ENCODE measurements at places on chromosomes 3 and 15.

- DNase-seq: no peak
Observed at GRCh38 chr15:42153874-42154211, 2.6 kb downstream of the PLA2G4F start.

DNA sequence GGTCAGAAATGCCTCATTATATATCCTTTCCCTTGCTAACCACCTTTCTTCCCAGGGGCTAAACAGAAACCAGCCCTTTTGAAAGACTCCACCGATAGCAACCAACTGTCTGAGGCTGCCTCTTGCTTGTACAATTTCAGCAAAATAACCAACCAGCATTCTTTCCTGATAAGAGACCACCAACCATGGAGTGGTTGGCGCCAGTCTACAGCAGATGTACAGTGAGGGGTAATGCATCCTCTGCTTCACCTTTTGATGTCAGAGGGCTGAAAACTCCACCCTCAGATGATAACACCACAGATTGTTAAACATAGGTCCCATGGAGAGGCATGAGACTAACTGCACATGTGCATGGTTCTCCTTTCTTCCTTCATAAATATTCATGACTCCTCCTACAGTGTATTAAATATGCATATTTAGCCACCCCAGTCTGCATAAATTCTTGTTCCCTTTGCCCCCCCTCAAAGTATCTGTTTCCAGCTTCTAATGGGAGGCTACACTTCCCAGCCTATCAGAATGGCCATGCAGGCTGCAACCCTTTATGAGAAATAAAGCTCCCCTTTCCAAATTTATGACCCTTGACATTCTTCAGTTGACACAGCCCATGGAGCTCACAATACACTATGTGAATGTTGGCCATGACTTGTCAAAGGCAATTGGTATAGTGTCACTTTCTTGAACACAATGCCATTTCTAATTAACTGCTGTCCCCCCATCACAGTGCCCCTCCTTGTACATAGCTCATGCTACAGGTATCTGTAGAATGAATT is 48.3 kb downstream of the GABRB3 start:
- DNase-seq: no peak

GRCh38 chr3:151989621-151990020 is 116.2 kb downstream of the SUCNR1 start:
- DNase-seq: no peak

- no peak for DNase-seq
Observed at GRCh38 chr3:38958026-38958720, 93.6 kb downstream of the SCN11A start.

DNA sequence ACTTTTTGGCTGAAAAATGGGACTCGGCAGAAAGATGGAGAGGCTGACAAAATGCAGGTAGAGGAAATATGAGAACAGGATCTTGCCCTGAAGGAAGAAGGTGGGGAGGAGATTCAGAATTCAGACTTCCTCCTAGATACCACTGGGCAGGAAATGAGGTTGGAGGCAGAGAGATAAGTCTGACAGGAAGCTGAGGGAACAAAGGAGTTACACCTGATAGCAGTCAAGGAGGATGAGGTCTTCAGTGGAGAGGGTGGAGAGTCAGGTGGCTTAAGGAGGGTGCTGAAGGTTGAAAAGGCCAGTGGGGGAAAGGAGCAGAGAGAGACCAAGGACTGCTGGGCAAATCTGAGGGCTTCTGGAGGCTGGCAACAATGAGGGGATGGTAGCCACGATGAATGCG is 56.8 kb downstream of the CCR4 start:
- DNase-seq: no peak

- no peak for DNase-seq
Observed at GRCh38 chr3:87035339-87035738, 44.4 kb upstream of the VGLL3 start.

DNA sequence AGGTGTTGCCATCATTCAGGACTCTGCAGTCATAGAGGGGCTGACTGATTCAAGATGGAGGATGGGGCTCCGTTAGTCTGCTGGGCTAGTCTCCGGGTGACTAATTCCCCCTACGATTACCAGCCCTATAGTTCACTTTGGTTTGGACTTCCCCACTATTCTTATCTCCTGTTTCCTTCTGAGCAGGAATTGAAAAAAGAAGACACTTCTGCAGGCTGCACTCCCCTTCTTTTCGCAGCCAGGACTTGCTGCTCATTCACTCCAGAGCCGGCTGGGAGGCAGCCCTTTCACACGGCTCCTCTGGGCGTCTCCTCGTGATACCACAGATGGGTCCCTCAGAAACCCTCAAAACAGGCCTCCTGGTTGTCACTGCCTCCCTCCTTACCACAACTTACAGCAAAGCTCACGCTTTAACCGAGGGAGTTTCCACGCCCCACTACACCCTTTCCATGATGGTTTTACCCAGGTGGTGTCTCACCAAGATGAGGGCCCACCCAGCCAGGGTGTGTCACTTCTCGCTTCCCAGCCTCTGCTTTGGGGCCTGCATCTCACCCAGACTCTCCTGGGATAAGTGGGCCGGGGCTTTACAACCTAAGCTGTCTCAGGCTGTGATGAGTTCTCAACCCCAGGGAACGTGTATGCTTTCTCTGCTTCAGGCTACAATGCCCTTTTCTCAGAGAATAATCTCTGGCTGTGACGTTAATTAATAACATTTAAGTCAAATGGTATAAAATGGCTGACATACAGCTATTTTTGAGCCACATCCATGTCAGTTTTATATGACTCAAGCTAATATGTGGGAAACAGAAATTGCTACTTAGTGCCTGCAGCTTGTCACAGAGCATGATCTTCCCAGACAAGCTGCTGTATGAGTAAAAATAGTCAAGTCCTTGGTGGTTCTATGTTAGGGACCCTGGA is 11.9 kb downstream of the CX3CR1 start:
- DNase-seq: peak; percentile 70

GRCh38 chr15:41022487-41023090 is 69.3 kb downstream of the CHAC1 start:
- DNase-seq: peak; percentile 1

DNA sequence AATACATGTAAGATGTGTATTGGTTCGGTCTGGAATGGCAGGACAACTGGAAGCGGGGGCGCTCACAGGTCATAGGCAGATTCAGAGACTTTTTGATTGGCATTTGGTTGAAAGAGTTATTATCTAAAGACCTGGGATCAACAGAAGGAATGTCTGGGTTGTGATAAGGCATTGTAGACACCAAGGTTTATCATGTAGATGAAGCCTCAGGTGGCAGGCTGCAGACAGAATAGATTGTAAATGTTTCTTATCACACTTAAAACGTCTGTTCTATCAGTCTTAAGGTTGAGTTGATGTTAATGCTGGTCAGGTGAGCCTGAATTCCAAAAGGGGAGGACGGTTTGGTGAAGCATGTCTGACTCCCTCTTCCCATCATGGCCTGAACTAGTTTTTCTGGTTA is 295.9 kb upstream of the PROK2 start:
- DNase-seq: no peak

- DNase-seq: no peak
Observed at GRCh38 chr3:161430307-161430706, 59.0 kb upstream of the SPTSSB start.

GRCh38 chr15:68415501-68416157 is 16.3 kb downstream of the ITGA11 start:
- no peak for DNase-seq

DNA sequence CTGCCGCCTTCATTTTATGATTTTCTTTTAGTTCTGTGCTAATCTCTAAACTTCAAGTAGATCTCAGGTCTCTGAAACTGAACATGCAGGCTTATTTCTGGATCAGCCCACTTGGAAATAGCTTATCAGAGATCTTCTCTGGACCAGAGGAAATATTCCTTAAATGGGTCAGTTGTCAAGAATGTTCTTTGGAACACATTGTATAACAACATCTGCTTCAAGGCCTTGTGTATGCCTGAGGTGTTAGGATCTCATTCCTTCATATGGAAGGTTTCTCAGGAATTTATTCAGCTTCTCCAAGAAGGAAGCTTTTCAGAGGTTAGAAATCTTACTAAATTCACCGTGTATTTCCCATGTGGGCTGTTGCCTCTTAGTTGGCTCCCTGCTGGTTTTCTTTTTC is 47.4 kb downstream of the SYN2 start:
- no peak for DNase-seq

DNA sequence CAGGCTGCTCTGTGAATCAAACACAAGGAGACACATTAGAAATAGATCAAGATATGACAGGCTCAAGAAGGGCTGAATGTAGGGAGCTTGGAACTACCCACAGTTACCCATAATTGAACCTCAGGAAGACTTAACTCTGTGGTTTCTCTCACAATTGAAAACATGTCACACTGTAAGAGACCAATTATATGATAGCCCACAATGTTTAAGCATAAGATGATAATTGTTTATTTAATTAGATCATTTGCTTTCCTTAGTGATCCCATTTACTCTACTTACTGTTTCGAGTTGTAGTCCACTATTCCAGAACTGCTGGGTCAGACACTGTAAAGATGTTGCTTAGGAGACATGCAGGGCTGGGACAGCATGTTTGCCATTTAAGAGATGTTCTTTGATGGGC is 201.3 kb upstream of the RARB start:
- no peak for DNase-seq

GRCh38 chr3:24923570-24923969 is 428.9 kb upstream of the THRB start:
- no peak for DNase-seq

DNA sequence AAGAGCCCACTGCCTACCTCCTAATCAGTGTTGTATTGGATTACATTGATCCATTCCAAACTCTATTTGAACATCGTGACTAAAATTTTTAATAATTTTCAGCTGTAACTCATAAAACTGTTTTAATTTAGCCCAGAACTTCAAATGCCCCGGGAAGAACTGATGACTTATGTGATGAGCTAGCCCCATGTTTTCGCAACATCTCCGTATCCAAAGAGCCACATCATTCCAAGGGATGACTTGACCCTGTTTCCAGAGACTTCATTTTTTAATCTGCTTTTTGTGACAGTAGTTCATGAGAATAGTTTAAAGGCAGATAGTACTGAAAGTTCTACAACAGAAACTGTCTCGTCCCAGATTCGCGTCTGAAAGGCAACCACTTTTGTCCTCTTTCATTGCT is 97.4 kb downstream of the STAC start:
- no peak for DNase-seq
